Activated B cell treated with CpG ODN at 0.5 μM for 24 hours (primary cell): ENCODE measurements at places on chromosomes 2 and 18. TPM values are rescaled to one million over a fixed set of nuclear protein-coding genes. Genes with fewer than 3 reads are reported as not detected.
A peak's percentile ranks its signal among the peaks of the same experiment; 100 is the strongest.

IL1R2 gene
- total RNA-seq: not detected in 2 replicates

FAP gene
- total RNA-seq: not detected in 2 replicates

UNC50 gene
- 35.3 and 36.3 TPM in 2 replicates for total RNA-seq

- H3K27me3 ChIP-seq: no peaks in the 10 kb centered on the region
- peak overlapping the region; percentile 73 for H3K4me3 ChIP-seq
- H3K36me3 ChIP-seq: peaks cover 83% of the 10 kb centered on the region
- peak overlapping the region; percentile 95 for H3K27ac ChIP-seq
- peak; percentile 51 for DNase-seq
- peaks cover 64% of the 10 kb centered on the region for H3K4me1 ChIP-seq
Observed at GRCh38 chr2:111157071-111157661, 36.5 kb downstream of the BCL2L11 start.

- no peak overlapping the region for H3K4me3 ChIP-seq
- no peaks in the 10 kb centered on the region for H3K27me3 ChIP-seq
- H3K36me3 ChIP-seq: peaks cover 2% of the 10 kb centered on the region
- H3K4me1 ChIP-seq: peaks cover 49% of the 10 kb centered on the region
Observed at GRCh38 chr2:26072925-26073768, 39.3 kb downstream of the RAB10 start.

DNA sequence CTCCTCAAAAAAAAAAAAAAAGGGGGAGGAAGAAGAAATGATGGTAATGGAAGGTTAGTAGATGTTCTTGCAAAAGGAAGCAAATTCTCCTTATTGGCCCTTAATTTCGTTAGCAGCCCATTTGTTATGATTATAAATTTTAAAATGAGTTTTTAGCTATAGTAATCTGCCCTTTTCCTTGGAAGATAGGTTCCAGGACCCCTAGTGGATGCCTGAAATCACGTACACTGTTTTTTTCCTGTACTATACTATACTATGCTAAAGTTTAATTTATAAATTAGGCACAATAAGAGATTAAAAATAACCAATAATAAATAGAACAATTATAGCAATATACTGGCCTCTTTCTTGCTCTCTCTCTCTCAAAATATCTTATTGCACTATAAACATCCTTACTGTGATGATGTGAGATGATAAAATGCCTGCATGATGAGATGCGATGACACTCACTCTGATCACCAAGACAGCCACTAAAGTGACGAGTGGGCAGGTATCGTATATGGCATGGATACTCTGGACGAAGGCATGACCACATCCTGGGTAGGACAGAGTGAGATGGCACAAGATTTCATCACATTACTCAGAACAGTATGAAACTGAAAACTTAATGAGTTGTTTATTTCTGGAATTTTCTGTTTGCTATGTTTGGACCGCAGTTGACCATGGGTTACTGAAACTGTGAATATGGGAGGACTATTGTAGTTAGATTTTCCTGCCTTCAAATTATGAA lies 87.2 kb downstream of the KCTD18 start:
- H3K4me1 ChIP-seq: no peaks in the 10 kb centered on the region
- no peaks in the 10 kb centered on the region for H3K36me3 ChIP-seq
- H3K27me3 ChIP-seq: no peaks in the 10 kb centered on the region
- H3K4me3 ChIP-seq: no peak overlapping the region
- no peak for DNase-seq
- H3K27ac ChIP-seq: no peak overlapping the region

GRCh38 chr18:26710470-26711096 lies 154.9 kb downstream of the AQP4 start:
- H3K4me3 ChIP-seq: no peak overlapping the region
- DNase-seq: no peak
- H3K4me1 ChIP-seq: no peaks in the 10 kb centered on the region
- peaks cover 2% of the 10 kb centered on the region for H3K27me3 ChIP-seq
- no peak overlapping the region for H3K27ac ChIP-seq
- H3K36me3 ChIP-seq: no peaks in the 10 kb centered on the region

GRCh38 chr2:28300485-28301341 lies 91.9 kb upstream of the FOSL2 start:
- H3K27me3 ChIP-seq: no peaks in the 10 kb centered on the region
- H3K4me1 ChIP-seq: no peaks in the 10 kb centered on the region
- DNase-seq: no peak
- H3K36me3 ChIP-seq: peaks cover 63% of the 10 kb centered on the region
- no peak overlapping the region for H3K27ac ChIP-seq
- H3K4me3 ChIP-seq: no peak overlapping the region

GRCh38 chr18:61882296-61883004 lies 10.4 kb downstream of the RNF152 start:
- H3K4me3 ChIP-seq: no peak overlapping the region
- H3K4me1 ChIP-seq: no peaks in the 10 kb centered on the region
- no peaks in the 10 kb centered on the region for H3K36me3 ChIP-seq
- H3K27ac ChIP-seq: no peak overlapping the region

DNA sequence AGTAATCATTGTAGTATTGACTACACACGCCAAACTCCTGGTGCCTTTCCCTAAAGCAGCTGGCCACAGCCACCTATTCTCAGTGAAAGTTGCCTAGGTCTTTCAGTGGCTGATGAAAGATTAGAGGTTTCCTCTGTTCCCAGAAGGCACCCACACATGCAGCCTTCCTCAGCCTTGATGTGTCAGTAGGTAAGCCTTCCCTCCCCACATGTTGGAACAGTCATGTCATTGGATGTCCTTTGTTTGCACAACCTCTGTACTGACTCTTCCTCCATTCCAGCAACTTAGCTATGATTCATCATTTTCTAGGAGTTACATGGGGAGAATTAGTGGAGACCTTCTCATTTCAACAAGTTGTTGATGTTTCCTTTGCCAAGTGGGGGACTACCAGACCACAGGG lies 630.8 kb upstream of the SLC39A10 start:
- no peaks in the 10 kb centered on the region for H3K36me3 ChIP-seq
- no peaks in the 10 kb centered on the region for H3K4me1 ChIP-seq

- DNase-seq: no peak
- peaks cover 2% of the 10 kb centered on the region for H3K27me3 ChIP-seq
- peaks cover 6% of the 10 kb centered on the region for H3K4me1 ChIP-seq
- no peak overlapping the region for H3K4me3 ChIP-seq
- no peak overlapping the region for H3K27ac ChIP-seq
- H3K36me3 ChIP-seq: no peaks in the 10 kb centered on the region
Observed at GRCh38 chr18:62590799-62591590, 68.2 kb downstream of the ZCCHC2 start.

HOXD9 gene
- total RNA-seq: not detected in 2 replicates
